Aorta (tissue), 5 donors: ENCODE measurements at places on chromosomes 3 and 15. TPM values are rescaled to one million over a fixed set of nuclear protein-coding genes. Genes with fewer than 3 reads are reported as not detected.
A peak's percentile ranks its signal among the peaks of the same experiment; 100 is the strongest.

Gene RGMA
- total RNA-seq, result 25.3 TPM

DNA sequence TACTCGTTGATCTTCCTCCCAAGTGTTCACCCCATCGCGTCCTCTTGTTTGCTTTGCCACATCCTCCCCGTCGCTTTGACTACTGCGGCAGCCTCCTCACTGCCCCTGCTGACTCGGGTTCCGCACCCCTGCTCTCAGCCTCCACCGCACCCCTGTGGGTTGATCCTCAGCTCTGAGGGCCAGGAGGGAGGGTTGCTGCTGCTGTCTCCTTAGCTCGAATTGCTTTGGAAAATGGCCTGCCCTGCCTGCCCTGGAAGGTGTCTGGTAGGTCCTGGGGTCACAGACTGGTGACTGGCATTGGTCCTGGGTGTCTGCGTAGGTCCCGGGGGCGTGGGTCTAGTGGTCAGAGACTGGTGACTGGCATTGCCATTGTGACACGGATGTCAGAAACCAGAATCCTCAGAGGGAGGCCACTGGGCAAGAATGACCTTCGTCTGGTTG, 9.4 kb downstream of the MUC4 start:
- H3K4me1 ChIP-seq, result no peaks in the 10 kb centered on the region
- DNase-seq, result peak; percentile 63
- no peak overlapping the region for H3K4me3 ChIP-seq
- no peaks in the 10 kb centered on the region for H3K36me3 ChIP-seq
- H3K27ac ChIP-seq, result no peak overlapping the region
- no peaks in the 10 kb centered on the region for H3K27me3 ChIP-seq

Gene NOX5
- total RNA-seq, result 0.18 TPM

- no peak for DNase-seq
- no peaks in the 10 kb centered on the region for H3K4me1 ChIP-seq
- H3K27ac ChIP-seq, result no peak overlapping the region
- no peaks in the 10 kb centered on the region for H3K27me3 ChIP-seq
- no peaks in the 10 kb centered on the region for H3K36me3 ChIP-seq
Measured at GRCh38 chr3:35894735-35895134, 255.4 kb downstream of the ARPP21 start.

DNA sequence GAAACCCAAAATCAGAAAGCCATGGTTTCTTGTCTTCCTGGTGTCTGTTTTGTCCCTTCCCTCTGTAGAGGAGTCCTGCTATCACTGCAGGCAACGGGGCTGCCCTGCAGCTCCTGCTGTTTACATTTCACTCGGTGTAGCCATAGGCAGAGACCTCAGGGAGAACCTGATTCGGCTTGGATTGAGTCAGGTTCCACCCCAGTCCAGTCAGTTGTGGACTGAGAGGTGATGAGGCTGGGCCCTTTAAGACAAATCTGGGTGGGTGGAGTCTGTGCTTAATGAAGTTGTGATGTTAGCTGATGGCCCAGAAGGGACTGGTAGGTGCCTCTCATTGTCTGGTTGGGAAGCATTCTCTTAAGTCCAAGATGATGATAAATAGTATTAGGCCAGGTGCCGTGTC, 35.7 kb downstream of the FLNB start:
- H3K36me3 ChIP-seq, result no peaks in the 10 kb centered on the region
- H3K27ac ChIP-seq, result peak overlapping the region; percentile 65
- no peak overlapping the region for H3K4me3 ChIP-seq

GRCh38 chr15:80780416-80781221, 1.4 kb downstream of the CEMIP start:
- no peaks in the 10 kb centered on the region for H3K27me3 ChIP-seq
- DNase-seq, result peak; percentile 91
- no peak overlapping the region for H3K27ac ChIP-seq
- H3K4me1 ChIP-seq, result no peaks in the 10 kb centered on the region
- no peak overlapping the region for H3K4me3 ChIP-seq
- H3K36me3 ChIP-seq, result no peaks in the 10 kb centered on the region

DNA sequence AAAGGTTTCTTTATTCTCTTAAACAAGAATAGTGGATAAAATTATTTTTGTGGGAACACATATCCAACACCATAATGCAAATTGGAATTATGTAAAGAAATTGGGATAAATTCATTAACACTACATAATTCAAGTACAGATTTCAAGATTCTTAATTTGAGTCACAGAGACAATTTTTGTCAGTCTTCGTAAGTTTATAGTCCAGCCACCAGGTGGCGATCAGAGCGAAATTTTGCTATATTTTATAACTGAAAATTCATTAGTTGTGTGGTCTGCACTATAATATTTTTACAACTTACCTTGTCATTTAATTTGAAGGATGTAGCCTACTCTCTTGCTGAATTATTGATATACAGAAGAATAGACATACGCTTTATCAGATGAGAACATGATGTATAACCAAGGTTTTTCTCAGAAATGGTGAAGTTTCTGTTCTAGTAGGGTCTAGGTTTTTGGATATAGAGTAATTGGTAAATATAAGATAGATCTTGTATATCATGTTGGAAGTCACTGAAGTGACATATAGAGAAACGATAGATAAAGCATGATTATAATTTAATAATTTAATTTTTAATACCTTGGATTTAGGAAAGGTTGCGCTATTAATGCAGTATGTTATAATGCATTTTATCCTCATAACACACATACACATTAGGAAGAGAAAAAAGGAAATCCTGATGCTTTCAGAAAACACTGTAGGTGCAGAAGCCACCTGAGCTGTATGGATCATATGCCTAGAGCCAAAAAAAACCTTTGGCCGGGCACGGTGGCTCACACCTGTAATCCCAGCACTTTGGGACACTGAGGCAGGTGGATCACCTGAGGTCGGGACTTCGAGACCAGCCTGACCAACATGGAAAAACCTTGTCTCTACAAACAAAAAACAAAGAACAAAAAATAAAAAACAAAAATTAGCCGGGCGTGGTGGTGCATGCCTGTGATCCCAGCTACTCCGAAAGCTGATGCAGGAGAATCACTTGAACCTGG, 31.7 kb downstream of the PLSCR4 start:
- no peak overlapping the region for H3K4me3 ChIP-seq
- DNase-seq, result peak; percentile 75
- no peak overlapping the region for H3K27ac ChIP-seq
- H3K36me3 ChIP-seq, result peaks cover 4% of the 10 kb centered on the region

Gene TAMM41
- total RNA-seq, result 17.1 TPM

Gene CCDC191
- total RNA-seq, result 8.6 TPM

DNA sequence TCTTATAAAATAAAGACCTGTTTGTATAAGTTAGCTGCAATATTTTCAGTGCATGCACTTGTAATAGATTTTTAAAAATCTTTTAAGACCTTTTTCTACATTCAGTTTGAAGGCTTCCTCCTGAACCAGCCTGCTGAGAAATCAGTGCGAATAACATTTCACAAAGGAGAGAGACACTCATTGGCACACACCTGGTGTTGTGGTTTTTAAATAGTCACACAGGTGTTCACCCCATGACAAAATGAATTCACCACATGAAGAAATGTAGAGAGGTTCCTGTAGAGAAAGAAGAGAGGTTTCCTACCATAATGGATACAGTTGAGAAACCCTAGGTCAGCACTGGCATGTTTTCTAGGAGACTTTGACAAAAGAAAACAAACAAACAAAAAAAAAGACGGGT, 237.3 kb downstream of the CNTN6 start:
- no peak for DNase-seq
- H3K36me3 ChIP-seq, result no peaks in the 10 kb centered on the region
- H3K27me3 ChIP-seq, result no peaks in the 10 kb centered on the region
- no peak overlapping the region for H3K4me3 ChIP-seq

GRCh38 chr3:192958219-192958872, 40.7 kb upstream of the MB21D2 start:
- no peak overlapping the region for H3K27ac ChIP-seq
- no peak overlapping the region for H3K4me3 ChIP-seq
- no peaks in the 10 kb centered on the region for H3K27me3 ChIP-seq
- H3K4me1 ChIP-seq, result no peaks in the 10 kb centered on the region

Gene MESP2
- total RNA-seq, result not detected

Gene PARP15
- total RNA-seq, result 7.3 TPM

DNA sequence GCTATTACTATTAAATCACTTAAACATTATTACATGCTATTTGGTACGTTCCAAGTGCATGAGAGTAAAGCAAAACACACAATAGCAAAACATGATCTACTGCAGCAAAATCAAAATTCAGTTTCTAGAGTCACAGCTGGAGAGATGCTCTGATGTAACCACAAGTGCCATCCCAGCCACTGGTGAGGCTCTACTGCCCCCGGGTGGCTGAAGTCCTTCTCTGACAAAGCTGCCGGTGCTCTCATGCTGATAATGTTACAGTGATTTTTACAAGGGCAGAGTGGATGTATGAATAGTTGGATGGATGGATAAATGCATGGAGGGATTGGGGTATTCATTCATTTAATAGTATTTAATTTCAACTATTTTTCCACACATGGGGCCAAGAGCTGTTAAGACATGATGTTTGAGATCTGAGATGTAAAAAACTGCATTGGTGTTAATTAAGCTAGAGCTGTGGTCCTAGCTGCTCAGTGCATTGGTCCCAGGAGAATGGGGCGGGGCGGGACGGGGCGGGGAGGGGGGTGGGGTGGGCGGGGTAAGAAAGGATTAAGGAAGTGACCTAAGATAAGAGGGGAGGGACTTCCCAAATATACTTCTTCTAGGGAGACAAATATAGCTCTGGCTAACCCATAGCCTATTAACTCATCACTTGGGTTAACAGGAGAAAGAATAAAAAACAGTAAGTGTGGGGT, 5.3 kb upstream of the SPESP1 start:
- H3K4me1 ChIP-seq, result no peaks in the 10 kb centered on the region
- H3K36me3 ChIP-seq, result no peaks in the 10 kb centered on the region
- no peak overlapping the region for H3K27ac ChIP-seq
- DNase-seq, result peak; percentile 89
- H3K4me3 ChIP-seq, result no peak overlapping the region
- H3K27me3 ChIP-seq, result no peaks in the 10 kb centered on the region

- H3K27me3 ChIP-seq, result no peaks in the 10 kb centered on the region
- H3K4me3 ChIP-seq, result no peak overlapping the region
- DNase-seq, result no peak
- H3K36me3 ChIP-seq, result peaks cover 4% of the 10 kb centered on the region
Measured at GRCh38 chr3:32137870-32138269, 31.4 kb downstream of the GPD1L start.

- no peaks in the 10 kb centered on the region for H3K36me3 ChIP-seq
- no peaks in the 10 kb centered on the region for H3K27me3 ChIP-seq
- H3K4me1 ChIP-seq, result peaks cover 3% of the 10 kb centered on the region
- H3K4me3 ChIP-seq, result no peak overlapping the region
- H3K27ac ChIP-seq, result no peak overlapping the region
Measured at GRCh38 chr3:64259636-64260035, 34.4 kb upstream of the PRICKLE2 start.

DNA sequence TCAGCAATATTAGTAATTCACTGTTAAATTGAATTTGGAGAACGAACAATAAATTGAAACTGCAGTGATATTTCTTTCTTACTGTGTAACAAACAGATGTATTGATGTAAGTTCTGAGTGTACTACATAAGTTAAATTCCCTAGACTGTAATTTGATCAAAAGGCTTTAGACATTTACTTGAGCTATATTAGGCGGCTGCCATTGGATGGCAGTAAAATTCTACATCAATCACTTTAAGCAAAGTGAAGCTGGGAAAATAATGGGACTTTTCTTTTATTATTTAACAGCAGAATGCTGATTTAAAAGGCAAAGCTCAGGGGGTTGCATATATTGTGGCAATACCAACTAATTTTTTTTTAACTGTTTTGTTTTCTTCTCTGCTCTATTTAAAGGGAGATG, 212.6 kb upstream of the PLSCR5 start:
- H3K4me1 ChIP-seq, result no peaks in the 10 kb centered on the region
- DNase-seq, result no peak
- no peak overlapping the region for H3K4me3 ChIP-seq
- H3K36me3 ChIP-seq, result no peaks in the 10 kb centered on the region
- no peaks in the 10 kb centered on the region for H3K27me3 ChIP-seq

- no peak overlapping the region for H3K27ac ChIP-seq
- no peaks in the 10 kb centered on the region for H3K4me1 ChIP-seq
- no peaks in the 10 kb centered on the region for H3K27me3 ChIP-seq
Measured at GRCh38 chr3:17359911-17360310, 382.5 kb downstream of the TBC1D5 start.

GRCh38 chr15:98776607-98777281, 128.4 kb downstream of the IGF1R start:
- no peak overlapping the region for H3K4me3 ChIP-seq
- no peaks in the 10 kb centered on the region for H3K4me1 ChIP-seq

GRCh38 chr3:169148448-169149348, 514.8 kb downstream of the MECOM start:
- peak overlapping the region; percentile 65 for H3K4me3 ChIP-seq
- H3K36me3 ChIP-seq, result no peaks in the 10 kb centered on the region
- peak overlapping the region; percentile 38 for H3K27ac ChIP-seq

DNA sequence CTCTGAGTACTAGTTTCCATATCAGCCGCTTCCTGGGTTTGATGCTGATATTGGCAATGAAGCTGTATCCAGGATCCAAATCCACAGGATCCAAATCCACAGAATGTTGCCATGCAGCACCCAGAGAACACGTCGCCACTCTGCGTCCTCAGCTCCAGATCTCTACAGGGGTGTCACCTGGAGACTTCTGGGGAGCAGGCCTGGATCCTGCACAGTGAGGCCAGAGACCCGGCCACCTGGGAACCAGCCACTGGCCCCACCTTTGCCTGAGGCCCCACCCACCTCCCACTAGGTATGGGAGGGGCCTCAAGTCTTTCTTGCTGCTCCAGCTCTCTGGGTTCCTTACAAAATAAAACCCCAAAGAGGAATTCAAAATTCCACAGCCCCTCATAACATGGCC, 123.9 kb downstream of the LRRK1 start:
- H3K4me1 ChIP-seq, result no peaks in the 10 kb centered on the region
- no peaks in the 10 kb centered on the region for H3K36me3 ChIP-seq
- DNase-seq, result no peak
- no peak overlapping the region for H3K4me3 ChIP-seq
- H3K27me3 ChIP-seq, result no peaks in the 10 kb centered on the region

- H3K27me3 ChIP-seq, result no peaks in the 10 kb centered on the region
- peaks cover 3% of the 10 kb centered on the region for H3K4me1 ChIP-seq
- no peak overlapping the region for H3K27ac ChIP-seq
- no peak for DNase-seq
Measured at GRCh38 chr3:5057272-5057671, 64.8 kb upstream of the ARL8B start.
